Activated naive CD4-positive, alpha-beta T cell treated with anti-CD3 and anti-CD28 coated beads, Interleukin-2, amount 50 U/mL, for 72 hours (primary cell): ENCODE measurements at places on chromosomes 6 and 20. TPM values are rescaled to one million over a fixed set of nuclear protein-coding genes. Genes with fewer than 3 reads are reported as not detected.

GRCh38 chr6:26553264-26553634 is 15.1 kb downstream of the HMGN4 start:
- peak; percentile 86 for DNase-seq

DNA sequence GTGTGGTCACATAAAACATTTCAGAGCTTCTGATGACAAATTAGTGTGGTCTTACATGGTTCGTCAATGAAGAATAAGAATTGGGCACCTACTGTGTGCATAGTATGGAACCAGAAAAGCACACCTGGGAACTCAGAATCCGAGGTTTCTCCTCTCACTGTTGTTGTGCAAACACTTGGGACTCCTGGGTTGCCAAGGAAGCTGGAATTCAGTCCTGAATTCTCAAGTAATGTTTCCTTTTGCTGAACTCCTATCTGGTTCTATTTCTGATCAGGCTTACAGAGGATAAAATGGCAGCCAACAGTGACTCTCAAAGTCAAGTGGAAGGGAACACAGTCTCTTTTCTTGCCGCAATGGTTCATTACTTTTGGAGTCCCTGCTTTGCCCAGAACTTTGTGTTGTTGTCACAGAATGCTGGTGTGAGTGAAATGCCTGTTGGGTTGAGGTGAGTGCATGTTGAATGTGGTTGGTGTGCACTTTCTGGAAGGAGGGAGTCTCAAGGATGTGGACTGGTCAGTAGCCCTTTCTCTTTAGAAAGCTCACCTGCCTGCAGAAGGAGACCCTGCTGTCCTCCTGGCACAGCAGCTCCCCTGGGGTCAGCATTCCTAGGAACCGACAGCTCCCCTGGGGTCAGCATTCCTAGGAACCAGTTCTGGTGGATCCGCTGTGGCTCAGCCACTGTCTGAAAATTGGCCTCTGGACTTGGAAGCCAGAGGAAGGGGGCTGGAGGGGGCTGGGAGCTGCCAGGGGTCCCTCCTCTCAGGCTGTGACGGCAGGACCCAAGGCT is 1.4 kb downstream of the UNC93A start:
- no peak for DNase-seq

DNA sequence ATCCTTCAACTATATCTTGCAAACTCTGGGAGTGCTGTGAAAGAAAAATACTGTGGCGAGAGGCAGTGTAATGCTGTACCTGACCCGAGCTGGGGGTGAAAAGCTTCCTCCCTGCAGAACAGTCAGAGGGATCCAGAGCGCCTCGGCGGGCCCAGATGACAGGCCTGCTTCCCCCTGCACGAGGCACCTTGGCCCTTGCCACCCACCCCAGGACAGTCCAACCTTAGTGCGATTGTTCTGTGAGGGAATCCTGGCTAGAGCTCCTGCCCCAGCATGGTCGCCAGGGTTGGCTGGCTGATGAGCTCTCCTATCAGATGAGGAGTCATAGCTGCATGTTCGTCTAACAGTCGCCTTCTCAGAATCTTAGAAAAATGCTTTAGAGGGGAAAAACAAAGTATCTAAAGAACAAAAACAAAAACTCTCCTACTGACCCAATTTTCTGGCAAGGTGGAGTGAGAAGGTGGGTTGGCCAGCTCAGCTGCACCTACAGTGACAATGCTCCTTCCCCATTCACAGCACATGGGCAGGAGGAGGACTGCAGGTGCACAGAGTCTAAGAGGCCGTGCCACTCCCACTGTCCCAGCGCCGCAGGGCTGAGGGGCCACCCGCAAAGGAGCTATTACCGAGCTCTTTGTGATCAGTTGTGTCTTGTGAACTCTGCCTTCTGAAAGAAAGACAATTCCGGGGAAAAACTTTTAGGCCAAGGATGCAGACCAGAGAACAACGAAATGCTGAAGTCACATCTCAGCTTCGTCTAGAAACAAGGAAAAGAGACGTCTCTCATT is 28.6 kb upstream of the GPR6 start:
- DNase-seq, result no peak

LIME1 gene
- total RNA-seq, result 6.3 TPM

GRCh38 chr20:24453869-24454268 is 15.6 kb upstream of the SYNDIG1 start:
- no peak for DNase-seq

RUNX2 gene
- 20.8 TPM for total RNA-seq
